Activated CD4-positive, alpha-beta T cell treated with anti-CD3 and anti-CD28 coated beads, Interleukin-2, amount 50 U/mL, for 4 hours (primary cell): ENCODE measurements at places on chromosomes 1 and 21.

DNA sequence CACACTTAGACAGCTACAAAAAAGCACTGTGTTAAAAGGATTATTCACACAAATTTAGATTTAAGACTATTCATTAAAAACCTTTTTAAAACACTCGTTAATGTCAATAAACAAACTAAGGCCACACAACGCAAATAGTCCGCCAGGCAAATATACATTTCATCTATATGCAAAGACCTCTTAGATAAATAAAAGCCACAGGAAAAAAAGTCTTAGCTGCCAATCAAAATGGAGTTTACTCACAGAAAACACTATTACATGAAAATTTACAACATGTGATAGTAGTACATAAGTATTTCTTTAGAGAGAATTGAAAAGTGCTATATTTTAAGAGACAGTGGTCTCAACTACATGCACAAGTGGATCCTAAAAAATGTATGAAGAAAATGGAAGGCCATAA, 2.7 kb upstream of the PHTF1 start:
- no peak for DNase-seq

- DNase-seq, result peak; percentile 44
These were observed at the start of gene AMIGO1 for GRCh38 chr1:109509176-109510134. Gene AMIGO1 (minus strand): TSS chr1:109509727. CDS start chr1:109508912, 815 bp downstream.

GRCh38 chr1:101238681-101239094, 1.9 kb downstream of the S1PR1 start:
- DNase-seq, result peak; percentile 84

GRCh38 chr1:154777781-154778180, 92.3 kb downstream of the KCNN3 start:
- DNase-seq, result no peak

GRCh38 chr1:2497891-2498290, 21.8 kb downstream of the PLCH2 start:
- no peak for DNase-seq

DNA sequence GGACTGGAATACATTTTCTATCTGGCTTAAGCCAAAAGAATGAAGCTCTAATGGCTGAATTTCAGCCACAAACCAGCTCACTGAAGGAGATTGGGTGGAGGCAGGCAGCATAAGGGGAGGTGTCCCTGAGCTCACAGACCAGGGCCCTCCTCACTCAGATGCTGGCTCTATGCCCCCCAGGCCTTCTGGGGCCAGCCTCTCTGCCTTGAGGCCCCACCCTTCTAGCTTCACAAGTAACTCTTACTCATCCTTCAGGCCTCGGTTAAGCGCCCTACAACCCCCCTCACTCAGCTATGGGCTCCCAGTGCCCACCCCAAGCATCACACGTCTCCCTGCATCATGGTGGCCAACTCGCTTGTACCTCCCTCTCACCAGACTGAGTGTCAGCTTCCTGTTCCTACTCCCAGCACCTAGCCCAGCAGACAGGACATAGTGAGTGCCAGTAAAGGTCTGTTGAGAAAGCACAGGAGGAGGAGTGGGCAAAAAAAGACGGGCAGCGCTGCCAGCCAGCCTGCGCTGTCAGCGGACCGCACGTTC, 40.8 kb upstream of the GPR157 start:
- DNase-seq, result no peak

DNA sequence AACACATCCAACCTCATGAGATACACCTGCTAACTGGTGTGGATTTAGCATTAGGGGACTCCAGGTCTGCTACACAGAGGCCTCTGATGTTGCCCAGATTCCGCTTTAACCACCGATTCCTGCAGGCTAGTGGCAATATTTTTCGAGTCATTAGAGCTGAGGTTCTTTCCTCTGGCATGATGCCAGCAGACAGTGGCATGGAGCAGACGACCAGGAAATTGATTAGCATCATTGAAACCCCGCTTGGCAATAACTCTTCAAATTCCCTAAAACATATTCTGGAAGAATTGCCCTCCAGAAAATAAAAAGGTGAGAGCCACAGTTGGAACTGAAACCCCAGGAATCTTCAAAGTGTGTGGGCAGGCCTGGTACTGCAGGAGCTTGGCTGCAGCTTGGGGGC, 28.4 kb upstream of the ETV3 start:
- DNase-seq, result no peak

DNA sequence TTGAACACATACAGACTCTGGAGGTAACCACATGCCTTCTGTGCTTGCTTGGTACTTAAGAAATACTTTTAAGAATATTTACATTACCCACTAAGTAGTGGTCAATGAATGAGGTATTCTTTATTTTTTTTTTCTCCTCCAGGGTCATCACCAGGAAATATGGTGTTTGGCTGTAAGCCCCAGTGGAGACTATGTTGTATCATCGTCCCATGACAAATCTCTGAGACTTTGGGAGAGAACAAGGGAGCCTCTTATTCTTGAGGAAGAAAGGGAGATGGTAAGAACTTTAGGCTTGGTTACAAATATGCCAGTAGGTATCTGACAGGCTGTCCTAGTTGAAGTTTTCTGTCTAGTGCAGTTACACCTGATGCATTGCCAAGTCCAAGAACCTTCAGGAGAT, 22.8 kb downstream of the WDR3 start:
- no peak for DNase-seq

- no peak for DNase-seq
These were observed 141.9 kb upstream of the LRRC7 start for GRCh38 chr1:69425871-69426270.
